ENCODE measurements at places on chromosomes 3 and 15.

- no peak for DNase-seq
These were observed 1088.6 kb downstream of the TUSC7 start for GRCh38 chr3:117798221-117798620.

GRCh38 chr3:69690-70089, 126.9 kb upstream of the CHL1 start:
- no peak for DNase-seq

DNA sequence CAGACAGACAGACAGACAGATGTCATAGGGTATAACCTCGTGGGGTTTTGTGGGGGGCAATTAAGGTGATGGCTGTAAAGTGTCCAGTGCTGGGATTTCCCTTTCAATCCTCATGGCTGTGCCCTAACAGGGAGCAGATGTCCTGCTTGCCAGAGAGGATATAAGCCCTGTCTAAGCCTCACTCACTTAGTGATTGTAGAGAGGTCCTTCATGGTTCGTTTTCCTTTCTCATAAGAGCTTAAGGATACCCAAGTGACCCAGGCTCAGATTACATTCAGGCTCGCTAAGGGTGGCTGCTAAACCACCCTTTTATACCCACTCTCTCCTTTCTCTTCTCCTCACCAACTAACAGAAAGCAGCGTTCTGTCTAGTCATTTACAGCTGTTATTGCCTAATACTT, 19.2 kb downstream of the LYSMD2 start:
- DNase-seq, result no peak

GRCh38 chr3:171654809-171655208, 155.5 kb downstream of the PLD1 start:
- DNase-seq, result no peak

- DNase-seq, result no peak
These were observed 3.8 kb downstream of the ZMAT3 start for GRCh38 chr3:179067839-179068238.

GRCh38 chr3:29901097-29901496, 620.2 kb downstream of the RBMS3 start:
- DNase-seq, result no peak

- DNase-seq, result no peak
These were observed 249.4 kb upstream of the PDZRN3 start for GRCh38 chr3:73874161-73874560.

DNA sequence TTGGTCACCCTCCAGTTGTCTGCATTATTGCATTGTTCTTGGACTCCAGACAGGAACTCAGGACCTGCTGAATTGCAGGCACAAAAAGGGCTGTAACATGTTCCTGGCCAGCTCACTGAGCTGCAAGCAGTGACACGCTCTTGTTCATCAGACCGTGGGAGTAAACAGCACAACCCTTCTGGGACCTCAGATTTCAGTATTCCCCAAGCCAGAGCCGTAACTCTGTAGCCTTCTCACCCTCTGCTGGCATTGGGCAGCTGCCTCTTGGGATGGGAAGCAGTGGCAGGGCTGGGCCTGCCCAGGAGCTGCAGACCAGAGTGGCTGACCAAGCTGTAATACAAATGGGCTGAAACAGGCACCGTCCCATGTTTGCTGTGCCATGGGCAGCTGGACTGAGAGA, 607.1 kb upstream of the BCHE start:
- DNase-seq, result no peak

- DNase-seq, result no peak
These were observed 1.4 kb upstream of the COL8A1 start for GRCh38 chr3:99637016-99637367.

DNA sequence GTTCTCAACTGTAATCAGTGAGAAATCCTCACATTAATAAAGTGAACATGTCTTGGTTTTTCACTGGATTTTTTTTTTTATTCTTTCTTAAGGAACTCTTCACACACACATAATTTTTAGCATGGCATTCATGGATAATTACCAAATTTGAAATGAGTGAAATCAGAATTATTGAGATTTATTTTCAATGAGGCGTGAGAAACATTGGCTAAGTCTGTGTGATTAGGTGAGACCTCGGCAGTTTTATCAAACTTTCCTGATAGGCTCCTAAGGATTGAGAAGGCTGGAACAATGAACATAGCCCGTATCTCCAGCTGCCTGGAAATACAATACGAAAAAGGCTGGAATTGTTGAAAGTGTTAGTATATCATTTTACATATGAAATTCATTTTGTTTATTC, 35.5 kb downstream of the MDFIC2 start:
- DNase-seq, result no peak

DNA sequence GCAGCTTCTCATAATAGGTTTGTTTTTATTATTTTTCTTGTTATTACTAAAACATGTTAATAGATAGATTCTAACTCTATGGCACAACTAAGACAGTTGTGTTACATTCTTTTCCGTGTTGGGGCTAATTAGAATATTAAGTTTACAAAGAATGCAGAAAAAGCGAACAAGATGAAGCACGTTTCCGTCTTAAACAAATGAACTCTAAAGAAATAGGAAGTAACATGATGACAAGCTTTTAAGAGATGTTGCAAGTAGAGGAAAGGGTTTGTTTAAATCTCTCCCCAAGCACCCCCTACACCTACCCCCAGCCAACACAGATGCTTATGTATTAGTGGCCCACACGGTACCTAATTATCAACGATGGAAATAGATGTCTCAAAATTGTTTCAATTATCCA, 207.1 kb downstream of the TP63 start:
- DNase-seq, result no peak

DNA sequence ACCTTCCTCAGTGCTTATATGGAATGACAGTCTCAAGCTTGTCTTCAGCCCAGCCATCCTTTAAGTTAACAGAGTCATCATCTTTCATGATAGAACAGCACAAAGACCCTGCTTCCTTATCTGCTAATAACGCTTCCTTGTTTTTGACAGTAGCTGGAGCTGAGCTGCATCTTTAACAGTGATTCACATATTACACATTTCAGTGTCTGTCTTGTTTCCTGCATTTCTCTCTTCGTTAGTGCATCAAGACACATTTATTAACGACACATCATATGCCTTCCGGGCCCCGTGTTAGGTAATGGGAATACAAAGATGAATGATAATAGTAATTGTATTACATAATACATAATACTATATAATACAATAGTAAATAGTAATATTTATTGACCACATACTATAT, 30.2 kb upstream of the GREM1 start:
- DNase-seq, result no peak

DNA sequence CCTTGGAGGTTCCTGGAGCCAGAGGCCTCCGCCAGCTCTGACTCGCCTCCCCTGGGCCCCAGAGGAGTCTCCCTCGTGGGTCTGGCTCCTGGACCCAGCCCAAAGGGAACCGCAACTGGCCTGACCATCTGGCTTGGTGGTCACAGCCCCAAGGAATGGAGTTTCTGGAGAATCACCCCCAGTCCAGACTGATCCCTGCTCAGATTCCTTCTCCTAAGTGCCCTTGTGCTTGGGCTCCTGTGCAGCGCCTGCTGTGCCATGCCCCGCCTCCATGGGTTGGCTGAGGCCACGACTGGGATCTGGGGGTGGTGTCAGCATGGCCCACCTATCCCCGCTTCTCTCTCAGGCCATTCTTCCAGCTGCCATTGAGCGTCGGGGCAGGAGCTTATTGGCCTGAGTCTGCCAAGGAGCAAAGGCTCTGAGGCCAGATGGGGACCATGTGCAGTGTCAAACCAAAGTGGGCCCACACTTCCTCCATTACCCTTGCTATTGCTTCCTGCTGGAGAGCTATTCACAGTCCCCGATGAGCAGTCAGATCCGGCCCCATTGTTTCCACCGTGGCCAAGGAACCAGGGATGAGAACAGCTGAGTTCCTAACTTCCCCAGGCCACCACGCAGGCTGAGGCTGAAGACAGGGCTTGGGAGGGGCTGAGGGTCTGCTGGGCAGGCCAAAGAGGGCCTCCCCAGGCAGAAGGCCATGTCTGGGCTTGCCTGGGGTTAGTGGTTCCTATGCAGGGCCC, 19.0 kb downstream of the CSPG4 start:
- no peak for DNase-seq

DNA sequence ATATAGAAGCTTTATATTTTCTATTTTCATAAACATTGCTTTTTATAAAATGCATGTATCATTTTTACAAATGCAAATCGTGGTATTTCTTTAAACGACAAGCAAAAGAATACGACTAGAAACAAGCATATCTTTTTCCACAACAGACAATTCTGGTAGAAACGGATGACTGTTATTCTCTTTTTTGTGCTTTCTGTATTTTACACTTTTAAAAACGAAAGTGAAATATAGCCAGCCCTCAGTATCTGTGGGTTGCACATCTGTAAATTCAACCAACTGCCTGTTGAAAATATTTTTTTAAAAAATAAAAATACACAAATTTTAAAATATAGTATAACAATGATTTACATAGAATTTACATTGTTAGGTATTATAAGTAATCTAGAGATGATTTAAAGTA, 61.3 kb downstream of the PRTG start:
- DNase-seq, result no peak

- no peak for DNase-seq
These were observed 172.0 kb downstream of the ADAMTS17 start for GRCh38 chr15:100169615-100170290.

GRCh38 chr15:71054286-71054952, 60.9 kb upstream of the THSD4 start:
- no peak for DNase-seq

All from stimulated activated CD4-positive, alpha-beta T cell treated with anti-CD3 and anti-CD28 coated beads, Interleukin-12 subunit alpha, Interleukin-12 subunit beta, amount 100 ng/mL, for 24 hours (primary cell).